ENCODE measurements at places on chromosomes 2 and 18.

GRCh38 chr2:64482765-64483504 lies 29.0 kb downstream of the LGALSL start:
- peaks cover 14% of the 10 kb centered on the region for H3K27me3 ChIP-seq
- no peak overlapping the region for H3K4me3 ChIP-seq
- peak overlapping the region; percentile 13 for H3K27ac ChIP-seq
- DNase-seq = no peak

DNA sequence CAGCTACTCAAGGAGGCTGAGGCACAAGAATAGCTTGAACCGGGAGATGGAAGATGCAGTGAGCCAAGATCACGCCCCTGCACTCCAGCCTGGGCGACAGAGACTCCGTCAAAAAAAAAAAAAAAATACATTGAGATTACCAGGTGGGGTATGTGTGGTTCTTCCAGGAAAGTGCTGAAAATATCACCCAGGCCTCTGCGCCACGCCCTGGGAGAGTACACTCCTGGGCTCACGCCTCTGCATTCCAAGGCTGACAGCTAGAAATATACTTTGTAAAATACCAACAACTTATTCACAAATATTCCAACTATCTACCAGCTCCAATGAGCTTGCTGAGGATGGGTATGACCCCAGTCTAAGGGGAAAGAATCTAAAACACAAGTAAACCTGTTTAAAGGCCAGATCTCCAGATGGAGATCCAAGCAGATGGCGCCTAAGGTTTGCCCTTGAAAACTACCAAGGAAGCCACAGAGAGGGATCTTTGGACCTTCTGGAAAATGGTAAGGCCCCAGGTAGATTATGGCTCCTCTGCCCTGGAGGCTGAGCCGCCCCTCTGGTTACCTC lies 21.6 kb upstream of the B3GNT7 start:
- H3K4me1 ChIP-seq = peaks cover 6% of the 10 kb centered on the region
- DNase-seq = no peak
- H3K36me3 ChIP-seq = peaks cover 1% of the 10 kb centered on the region
- no peak overlapping the region for H3K4me3 ChIP-seq
- peaks cover 16% of the 10 kb centered on the region for H3K27me3 ChIP-seq

DNA sequence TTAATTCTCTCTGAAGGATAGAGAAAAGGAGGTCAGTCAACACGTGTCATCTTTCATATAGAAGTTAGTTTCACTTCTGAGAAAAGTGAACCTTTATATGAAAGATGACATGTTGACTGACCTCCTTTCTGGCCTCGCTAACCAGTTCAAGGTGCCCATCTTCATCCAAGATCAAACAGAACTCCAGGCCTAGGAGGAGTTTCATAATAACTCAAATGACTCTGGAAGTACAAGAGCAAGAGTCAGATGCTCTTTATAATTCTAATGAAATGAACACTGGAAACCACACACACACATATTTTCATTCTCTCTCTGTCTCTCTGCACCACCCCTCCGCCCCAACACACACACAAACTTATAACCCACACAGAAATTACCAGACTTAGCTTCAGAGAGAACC lies 16.3 kb downstream of the ANKRD44 start:
- no peak for DNase-seq
- no peak overlapping the region for H3K27ac ChIP-seq
- H3K27me3 ChIP-seq = no peaks in the 10 kb centered on the region

GRCh38 chr2:230793572-230794359 lies 71.0 kb upstream of the ITM2C start:
- H3K4me3 ChIP-seq = no peak overlapping the region
- H3K36me3 ChIP-seq = peaks cover 25% of the 10 kb centered on the region
- H3K4me1 ChIP-seq = peaks cover 12% of the 10 kb centered on the region

DNA sequence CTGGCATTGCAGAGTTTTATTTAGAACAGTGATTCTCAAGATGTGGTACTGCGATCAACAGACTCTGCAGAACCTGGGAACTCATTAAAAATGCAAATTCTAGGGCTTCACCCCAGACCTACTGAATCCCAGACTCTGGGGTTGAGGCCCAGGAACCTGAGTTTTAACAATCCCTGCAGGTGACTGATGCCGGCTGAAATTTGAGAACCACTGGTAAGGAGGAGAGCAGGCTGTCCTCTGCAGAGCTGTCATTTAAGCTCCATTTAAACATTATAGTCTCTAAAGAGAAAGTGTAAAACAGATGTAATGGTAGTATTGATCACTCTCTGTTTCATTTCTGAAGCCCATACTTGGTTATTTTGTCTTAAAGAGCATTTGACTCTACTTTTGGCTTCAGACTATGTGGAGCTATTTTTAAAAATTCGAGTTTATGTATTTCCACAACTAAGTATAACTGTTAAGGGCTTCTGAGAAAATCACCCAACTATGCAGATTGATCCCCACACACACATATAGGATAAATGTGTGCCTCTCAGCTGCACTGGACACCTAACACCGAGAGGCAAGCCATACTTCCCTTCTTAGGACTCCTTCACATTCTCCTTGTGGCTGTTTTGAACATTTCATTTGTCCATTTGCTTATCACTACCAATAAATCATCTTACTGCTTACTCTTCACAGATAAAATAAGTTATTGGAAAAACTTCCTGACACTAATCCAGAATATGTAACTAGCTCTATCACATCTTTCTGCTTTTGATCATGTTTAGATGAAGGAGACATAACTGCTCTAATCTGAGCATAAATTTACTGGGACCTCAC lies 487.5 kb downstream of the DLGAP1 start:
- peak overlapping the region; percentile 43 for H3K27ac ChIP-seq
- H3K4me3 ChIP-seq = no peak overlapping the region
- DNase-seq = no peak
- H3K4me1 ChIP-seq = peaks cover 24% of the 10 kb centered on the region

- H3K4me3 ChIP-seq = peak overlapping the region; percentile 94
- H3K4me1 ChIP-seq = peaks cover 9% of the 10 kb centered on the region
- peak; percentile 52 for DNase-seq
- no peaks in the 10 kb centered on the region for H3K36me3 ChIP-seq
- peak overlapping the region; percentile 99 for H3K27ac ChIP-seq
- peaks cover 4% of the 10 kb centered on the region for H3K27me3 ChIP-seq
Observed at GRCh38 chr2:202870431-202871299, 901 bp downstream of the ICA1L start.

- peaks cover 6% of the 10 kb centered on the region for H3K4me1 ChIP-seq
- no peak overlapping the region for H3K4me3 ChIP-seq
- H3K27me3 ChIP-seq = no peaks in the 10 kb centered on the region
- DNase-seq = no peak
Observed at GRCh38 chr2:64036034-64036705, 16.9 kb upstream of the VPS54 start.

DNA sequence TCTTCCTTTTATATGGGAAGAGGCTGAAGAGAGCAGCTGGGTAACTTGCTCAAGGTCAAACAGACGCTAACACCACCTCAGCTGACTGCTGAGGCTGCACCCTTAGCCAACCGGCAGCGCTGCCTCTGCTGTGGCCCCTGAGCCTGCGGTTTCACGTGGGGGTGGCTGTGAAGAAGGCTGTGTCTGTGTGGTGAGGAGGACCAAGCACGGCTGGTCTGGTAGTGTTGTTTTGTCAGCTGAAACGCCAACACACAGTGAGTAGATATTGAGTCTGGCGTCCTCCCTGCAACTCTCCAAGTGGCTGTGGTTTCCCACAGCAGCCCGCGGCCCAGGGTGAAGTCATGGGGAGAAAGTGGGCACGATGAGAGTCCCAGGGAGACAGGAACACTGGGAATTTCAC lies 69.6 kb downstream of the THNSL2 start:
- no peaks in the 10 kb centered on the region for H3K4me1 ChIP-seq
- H3K27me3 ChIP-seq = peaks cover 4% of the 10 kb centered on the region
- H3K27ac ChIP-seq = no peak overlapping the region
- no peaks in the 10 kb centered on the region for H3K36me3 ChIP-seq

- no peaks in the 10 kb centered on the region for H3K4me1 ChIP-seq
- peaks cover 52% of the 10 kb centered on the region for H3K36me3 ChIP-seq
- no peak overlapping the region for H3K27ac ChIP-seq
- H3K4me3 ChIP-seq = no peak overlapping the region
Observed at GRCh38 chr2:196758474-196759377, 40.8 kb downstream of the GTF3C3 start.

GRCh38 chr2:12737738-12738485 lies 21.2 kb downstream of the TRIB2 start:
- H3K4me1 ChIP-seq = peaks cover 10% of the 10 kb centered on the region
- no peak overlapping the region for H3K27ac ChIP-seq
- H3K4me3 ChIP-seq = no peak overlapping the region

DNA sequence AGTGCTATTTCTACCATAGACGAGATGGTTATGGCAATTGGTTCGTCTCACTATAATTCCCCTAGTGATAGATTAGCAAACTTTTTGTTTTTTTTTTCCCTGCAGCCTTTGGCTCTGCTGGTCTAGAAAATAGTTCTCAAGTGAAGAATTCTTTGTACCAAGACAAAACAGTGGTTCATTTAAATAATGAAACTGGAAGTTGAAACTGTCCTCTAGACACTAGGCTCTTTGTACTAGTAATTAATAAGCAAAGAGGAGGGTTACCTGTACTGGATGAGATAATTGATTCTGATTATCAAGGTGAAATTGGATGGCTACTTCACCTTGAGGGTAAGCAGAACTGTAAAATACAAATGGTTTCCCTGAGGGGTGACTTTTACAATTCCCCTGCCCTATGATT lies 156.9 kb upstream of the DCC start:
- no peaks in the 10 kb centered on the region for H3K36me3 ChIP-seq
- no peaks in the 10 kb centered on the region for H3K4me1 ChIP-seq
- no peak overlapping the region for H3K27ac ChIP-seq
- no peak for DNase-seq

GRCh38 chr2:40016151-40016885 lies 237.3 kb upstream of the THUMPD2 start:
- H3K27me3 ChIP-seq = no peaks in the 10 kb centered on the region
- H3K4me3 ChIP-seq = no peak overlapping the region
- DNase-seq = no peak
- H3K36me3 ChIP-seq = peaks cover 2% of the 10 kb centered on the region

- H3K27ac ChIP-seq = no peak overlapping the region
- H3K27me3 ChIP-seq = no peaks in the 10 kb centered on the region
- DNase-seq = no peak
- H3K4me3 ChIP-seq = no peak overlapping the region
- H3K36me3 ChIP-seq = no peaks in the 10 kb centered on the region
Observed at GRCh38 chr2:133842446-133842845, 274.2 kb upstream of the NCKAP5 start.

DNA sequence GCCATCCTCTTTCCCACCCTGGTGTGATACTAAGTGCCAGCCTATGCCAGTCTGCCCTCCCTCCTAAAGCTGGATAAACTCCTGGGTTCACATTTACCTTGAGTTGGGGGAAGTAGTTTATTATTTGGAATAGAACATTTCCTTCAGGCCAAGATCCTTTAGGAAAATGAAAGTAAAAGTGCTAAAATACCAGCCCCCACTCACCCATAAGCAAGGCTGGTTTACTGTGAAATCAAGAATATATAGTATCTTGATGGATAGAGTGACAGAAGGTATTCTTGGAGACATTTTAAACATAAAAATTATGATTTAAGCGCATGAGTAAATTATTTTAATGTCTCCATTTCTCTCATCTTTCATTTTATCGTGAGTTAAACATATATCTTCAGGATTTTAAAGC lies 27.1 kb downstream of the ZNF532 start:
- H3K36me3 ChIP-seq = peaks cover 22% of the 10 kb centered on the region
- H3K4me1 ChIP-seq = peaks cover 26% of the 10 kb centered on the region
- no peak overlapping the region for H3K27ac ChIP-seq
- no peak for DNase-seq

GRCh38 chr2:176285321-176285720 lies 16.1 kb downstream of the MTX2 start:
- peaks cover 7% of the 10 kb centered on the region for H3K36me3 ChIP-seq
- DNase-seq = no peak
- H3K27me3 ChIP-seq = no peaks in the 10 kb centered on the region
- no peak overlapping the region for H3K4me3 ChIP-seq
- H3K27ac ChIP-seq = no peak overlapping the region

DNA sequence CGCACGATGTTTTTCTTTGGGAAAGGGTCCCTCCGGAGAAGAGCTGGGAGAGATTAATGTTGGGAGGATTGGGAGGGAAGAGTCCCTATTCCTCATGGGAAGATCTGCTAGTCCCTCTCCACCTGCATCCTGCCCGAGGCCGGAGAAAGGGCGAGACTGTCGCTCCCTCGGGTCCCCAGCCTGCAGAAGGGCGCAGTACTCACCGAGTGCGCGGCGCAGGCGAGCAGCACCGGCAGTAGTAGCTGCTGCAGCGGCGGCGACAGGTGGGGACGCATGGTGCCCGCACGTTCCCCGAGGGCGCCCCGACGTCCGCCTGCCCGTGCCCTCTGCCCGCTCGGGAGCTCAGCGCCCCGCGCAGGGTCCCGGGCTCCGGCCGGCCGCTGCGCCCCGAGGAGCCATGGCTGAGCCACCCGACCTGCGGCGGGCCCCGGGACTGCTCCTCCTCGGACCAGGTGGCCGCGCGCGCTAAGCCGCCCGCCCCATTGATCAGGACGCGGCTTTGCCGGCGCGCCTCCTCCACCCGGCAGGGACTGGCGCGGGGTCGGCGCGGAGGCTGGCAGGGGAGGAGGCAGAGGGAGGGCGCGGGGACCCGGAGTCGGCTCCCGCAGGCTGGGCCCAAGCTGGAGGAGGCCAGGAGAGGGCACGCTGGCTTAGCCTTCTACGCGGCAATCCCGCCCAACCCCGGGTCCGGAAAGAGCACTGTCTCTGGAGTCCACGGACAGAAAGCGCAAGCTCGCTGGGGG lies at the start of gene SCTR:
Gene SCTR (minus strand): TSS at position 532 of the 743 bp plus-strand sequence. CDS start 257 bp downstream, at position 275.
- H3K4me3 ChIP-seq = peak within 1 kb of the TSS; percentile 79
- DNase-seq = peak; percentile 37
- peaks cover 3% of the 10 kb centered on the region for H3K36me3 ChIP-seq
- peaks cover 20% of the 10 kb centered on the region for H3K4me1 ChIP-seq

- DNase-seq = no peak
- H3K4me1 ChIP-seq = no peaks in the 10 kb centered on the region
- no peak overlapping the region for H3K4me3 ChIP-seq
- no peaks in the 10 kb centered on the region for H3K27me3 ChIP-seq
- H3K36me3 ChIP-seq = no peaks in the 10 kb centered on the region
Observed at GRCh38 chr2:170842785-170843184, 26.1 kb downstream of the GAD1 start.

- H3K4me3 ChIP-seq = no peak overlapping the region
- peaks cover 12% of the 10 kb centered on the region for H3K27me3 ChIP-seq
Observed at GRCh38 chr2:39512941-39513340, 75.9 kb upstream of the MAP4K3 start.

GRCh38 chr2:129296806-129297205 lies 682.7 kb upstream of the RAB6C start:
- H3K36me3 ChIP-seq = no peaks in the 10 kb centered on the region
- no peaks in the 10 kb centered on the region for H3K4me1 ChIP-seq
- no peak for DNase-seq

- DNase-seq = no peak
- H3K27ac ChIP-seq = no peak overlapping the region
- H3K4me1 ChIP-seq = no peaks in the 10 kb centered on the region
- no peaks in the 10 kb centered on the region for H3K36me3 ChIP-seq
- peaks cover 23% of the 10 kb centered on the region for H3K27me3 ChIP-seq
- H3K4me3 ChIP-seq = no peak overlapping the region
Observed at GRCh38 chr2:105413206-105413605, 14.4 kb upstream of the FHL2 start.

- no peak overlapping the region for H3K27ac ChIP-seq
- no peak for DNase-seq
- no peaks in the 10 kb centered on the region for H3K36me3 ChIP-seq
- no peaks in the 10 kb centered on the region for H3K27me3 ChIP-seq
- no peaks in the 10 kb centered on the region for H3K4me1 ChIP-seq
Observed at GRCh38 chr2:100954044-100954420, 48.1 kb upstream of the RPL31 start.
